ENCODE measurements at places on chromosomes 1 and 21.
A peak's percentile ranks its signal among the peaks of the same experiment; 100 is the strongest.

- peak; percentile 64 for DNase-seq
These were observed 13.0 kb downstream of the UBE4B start for GRCh38 chr1:10045480-10046355.

DNA sequence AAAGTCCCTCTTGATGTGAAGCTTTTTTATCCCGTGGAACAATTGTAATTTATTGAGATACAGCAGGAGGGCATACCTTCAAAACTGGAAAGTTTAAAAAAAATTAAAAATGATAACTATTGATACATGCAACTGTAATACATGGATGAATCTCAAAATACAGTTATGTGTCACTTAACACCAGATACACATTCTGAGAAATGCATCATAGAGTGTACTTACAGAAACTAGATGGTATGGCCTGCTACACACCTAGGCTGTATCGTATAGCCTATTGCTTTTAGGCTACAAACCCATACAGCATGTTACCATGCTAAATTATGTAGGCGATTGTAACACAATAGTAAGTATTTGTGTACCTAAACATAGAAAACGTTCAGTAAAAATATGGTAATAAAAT is 7.1 kb upstream of the AKNAD1 start:
- DNase-seq = no peak

GRCh38 chr21:25313829-25314228 is 293.5 kb downstream of the MRPL39 start:
- peak; percentile 29 for DNase-seq

GRCh38 chr1:237684236-237684635 is 206.5 kb downstream of the ZP4 start:
- DNase-seq = peak; percentile 24

- no peak for DNase-seq
These were observed 50.7 kb downstream of the ELF3 start for GRCh38 chr1:202061055-202061454.

DNA sequence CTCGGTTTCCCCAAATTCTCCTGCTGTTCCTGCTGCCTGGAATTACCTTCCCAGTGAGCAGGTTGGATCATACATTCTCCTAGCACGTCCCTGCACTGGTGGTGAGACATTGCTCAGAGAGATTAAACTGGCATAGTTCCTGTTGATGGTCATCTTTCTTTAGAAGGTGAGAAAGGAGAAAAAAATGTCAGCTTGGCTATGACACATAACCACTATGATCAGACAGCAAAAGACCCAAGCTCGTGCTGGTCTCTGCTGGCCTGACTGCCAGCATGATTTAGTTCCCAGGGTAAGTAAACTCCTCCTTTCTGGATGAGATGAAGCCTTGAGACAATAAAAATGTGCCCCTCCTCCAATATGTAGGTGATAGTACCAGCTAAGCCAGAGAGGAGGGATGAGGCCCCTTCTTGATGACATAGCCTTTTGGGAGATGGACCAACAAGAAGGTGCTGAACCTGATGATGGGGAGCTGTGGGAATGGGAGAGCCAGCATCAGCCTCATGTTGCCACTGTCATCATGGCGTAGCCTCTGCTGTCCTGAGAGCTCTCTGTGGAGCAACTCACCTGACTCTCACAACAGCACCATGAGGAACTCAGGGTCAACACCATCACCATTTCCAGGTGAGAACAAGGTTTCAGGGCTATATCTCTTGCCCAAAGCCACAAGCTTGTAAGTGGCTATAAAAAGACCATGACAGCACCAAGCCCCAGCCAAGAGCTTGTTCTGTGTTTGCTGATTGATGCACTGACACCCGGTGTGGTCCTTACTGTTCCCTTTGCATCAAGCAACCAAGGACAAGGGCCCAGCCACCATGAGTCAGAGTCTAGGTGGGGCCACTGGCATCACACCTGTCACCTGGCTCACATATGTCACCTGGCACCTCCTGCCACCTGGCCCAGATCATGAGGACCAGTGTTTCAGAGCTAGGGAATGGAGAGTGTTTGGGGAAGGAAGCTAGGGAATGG is 200.0 kb downstream of the MATN1 start:
- peak; percentile 34 for DNase-seq

- DNase-seq = no peak
These were observed 90.0 kb downstream of the OBSCN start for GRCh38 chr1:228297822-228298221.

- DNase-seq = peak; percentile 56
These were observed 82.9 kb downstream of the GALNT2 start for GRCh38 chr1:230149751-230150584.

DNA sequence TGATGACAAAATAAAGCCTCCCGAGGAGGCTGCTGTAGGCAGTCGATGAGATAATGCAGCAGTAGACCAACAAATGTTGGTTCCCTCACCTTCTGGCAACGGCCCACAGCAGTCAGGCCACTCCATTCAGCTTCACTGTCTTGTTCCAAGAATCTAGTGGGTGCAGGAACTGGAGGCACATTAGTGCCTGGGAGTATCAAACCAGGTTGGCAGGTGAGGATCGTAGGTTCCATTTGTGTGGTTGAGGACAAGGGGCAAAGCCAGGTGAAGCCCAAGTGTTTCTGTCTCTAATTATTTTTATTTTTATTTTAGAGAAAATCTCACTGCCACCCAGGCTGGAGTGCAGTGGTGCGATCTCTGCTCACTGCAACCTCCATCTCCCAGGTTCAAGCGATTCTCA is 13.3 kb downstream of the FBXO2 start:
- no peak for DNase-seq

GRCh38 chr1:108149796-108150467 is 50.2 kb downstream of the SLC25A24 start:
- peak; percentile 44 for DNase-seq

DNA sequence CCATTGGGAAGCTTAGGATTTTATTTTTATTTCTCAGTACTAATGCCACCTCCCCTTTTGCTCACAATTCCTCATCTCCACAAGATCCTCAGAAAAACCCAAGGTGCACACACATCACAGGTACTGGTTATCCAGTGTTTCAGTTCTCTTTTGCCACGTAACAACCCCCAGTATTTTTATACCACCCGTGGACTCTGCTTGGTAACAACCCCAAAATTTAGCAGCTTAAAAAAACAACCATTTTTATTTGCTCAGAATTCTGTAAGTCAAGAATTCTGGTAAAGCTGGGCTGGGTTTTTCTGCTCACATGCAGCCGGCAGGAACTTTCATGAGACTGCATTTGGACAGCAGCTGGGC is 180.0 kb downstream of the KAZN start:
- DNase-seq = no peak

DNA sequence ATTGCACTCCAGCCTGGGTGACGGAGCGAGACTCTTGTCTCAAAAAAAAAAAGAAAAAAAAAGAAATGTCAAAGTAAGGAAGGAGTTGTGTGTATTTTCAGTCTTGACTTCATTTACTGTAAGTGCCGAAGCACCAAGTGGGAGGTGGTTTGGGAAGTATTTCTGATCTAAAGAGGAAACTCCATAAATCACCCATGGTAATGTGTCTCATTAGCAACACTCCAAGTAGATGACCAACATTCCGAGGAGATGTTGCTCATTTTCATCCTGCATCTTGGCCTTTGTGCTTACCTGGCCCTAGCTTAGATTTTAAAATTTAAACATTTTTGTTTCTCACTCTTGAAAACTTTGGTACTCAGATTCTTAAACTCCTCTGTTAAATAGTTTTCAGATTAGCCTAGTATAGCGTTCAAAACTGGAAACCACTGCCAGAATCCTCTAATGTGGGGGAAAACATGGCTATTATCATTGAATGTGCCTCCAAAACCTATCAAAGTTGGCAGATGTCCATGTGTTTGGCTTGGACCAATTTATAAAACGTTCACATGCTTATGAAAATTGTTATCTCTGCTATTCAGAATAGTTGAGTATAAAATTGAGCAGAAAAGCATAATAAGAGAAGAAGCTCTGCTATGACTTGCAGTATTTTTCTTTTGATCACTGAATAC is 110.4 kb downstream of the NFIA start:
- no peak for DNase-seq

GRCh38 chr21:33240404-33240803 is 10.7 kb downstream of the IFNAR2 start:
- no peak for DNase-seq

DNA sequence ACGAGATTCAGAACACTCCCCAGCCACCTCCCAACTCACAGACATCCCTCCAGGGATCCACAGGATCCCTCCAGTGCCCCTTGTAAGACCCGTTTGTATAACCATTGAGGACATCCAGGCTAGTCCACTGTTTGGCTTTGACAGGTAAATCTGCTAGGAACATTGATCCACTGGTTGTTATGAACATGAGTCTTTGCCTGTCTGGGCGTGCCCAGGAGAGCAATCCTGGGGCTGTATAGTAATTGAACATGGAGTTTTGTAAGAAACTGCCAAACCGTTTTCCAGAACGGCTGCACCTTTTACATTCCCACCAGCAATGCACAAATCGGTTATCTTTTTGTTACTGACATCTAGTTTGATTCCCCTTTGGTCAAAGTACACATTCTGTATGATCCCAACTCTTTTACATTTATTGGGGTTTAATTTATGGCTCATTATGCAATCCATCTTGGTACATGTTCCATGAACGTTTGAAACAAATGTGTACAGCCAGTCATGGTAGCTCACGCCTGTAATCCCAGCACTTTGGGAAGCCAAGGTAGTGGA is 88.7 kb downstream of the WDR4 start:
- no peak for DNase-seq

GRCh38 chr1:203703586-203703985 is 61.4 kb upstream of the LAX1 start:
- DNase-seq = no peak

DNA sequence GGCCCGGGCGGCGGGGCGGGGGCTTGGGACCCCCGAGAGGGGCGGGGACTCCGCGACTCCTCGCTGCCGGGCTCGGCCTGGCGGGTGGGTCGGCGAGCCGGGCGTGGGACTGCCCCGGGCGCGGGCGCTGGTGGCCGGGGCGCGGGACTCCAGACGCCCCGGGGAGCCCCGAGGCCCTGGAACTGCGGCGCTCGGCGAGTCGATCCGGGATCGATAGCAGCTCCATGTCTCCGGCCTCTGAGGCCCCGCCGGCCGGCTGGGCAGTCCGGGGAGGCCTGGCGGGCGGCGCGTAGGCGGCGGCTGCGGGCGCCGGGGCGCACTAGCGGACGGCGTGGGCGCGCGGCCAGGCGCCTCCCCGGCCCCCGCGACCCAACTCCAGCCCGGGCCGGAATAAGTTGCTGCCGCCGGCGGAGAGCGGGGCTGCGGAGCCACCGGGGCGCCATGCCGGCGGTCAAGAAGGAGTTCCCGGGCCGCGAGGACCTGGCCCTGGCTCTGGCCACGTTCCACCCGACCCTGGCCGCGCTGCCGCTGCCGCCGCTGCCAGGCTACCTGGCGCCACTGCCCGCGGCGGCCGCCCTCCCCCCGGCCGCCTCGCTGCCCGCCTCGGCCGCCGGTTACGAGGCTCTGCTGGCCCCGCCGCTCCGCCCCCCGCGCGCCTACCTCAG is 400 bp downstream of the SAMD11 start:
- no peak for DNase-seq

DNA sequence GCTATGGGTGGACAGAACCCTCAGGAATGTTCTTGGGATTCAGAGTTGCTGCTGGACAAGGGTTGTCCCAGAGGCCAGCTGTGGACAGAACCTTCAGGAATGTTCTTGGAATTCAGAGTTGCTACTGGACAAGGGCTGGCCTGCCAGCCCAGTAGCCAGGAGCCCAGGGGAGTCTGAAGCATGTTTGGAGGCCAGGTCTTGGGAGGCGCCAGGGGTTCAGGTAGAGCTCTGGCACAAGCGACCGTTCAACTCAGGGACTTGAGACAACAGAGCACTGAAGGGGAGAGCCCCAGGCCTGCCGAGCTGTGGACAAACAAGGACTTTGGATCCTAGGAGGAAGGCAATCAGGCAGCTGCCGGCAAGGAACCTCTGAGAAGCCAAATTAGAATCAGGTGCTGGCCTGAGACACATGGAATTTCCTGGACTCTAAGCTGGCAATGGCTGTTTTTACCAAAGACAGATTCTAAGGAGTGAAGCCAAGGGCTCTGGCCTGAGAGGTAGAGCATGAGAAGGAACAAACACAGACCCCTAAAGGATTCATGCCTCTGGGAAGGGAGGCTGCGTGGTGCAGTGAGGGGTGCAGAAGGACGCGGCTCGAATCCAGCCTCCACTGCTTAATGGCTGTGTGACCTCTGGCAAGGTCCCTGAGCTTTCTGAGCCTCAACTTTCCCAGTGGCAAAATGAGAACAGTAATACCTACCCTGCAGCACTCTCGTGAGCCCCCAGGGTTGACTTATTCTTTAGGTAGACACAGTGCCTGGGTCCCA is 13.4 kb downstream of the PLA2G5 start:
- DNase-seq = no peak
